ENCODE measurements at places on chromosomes 7 and 10.

GRCh38 chr10:33967606-33968120 lies 633.2 kb upstream of the NRP1 start:
- DNase-seq, result no peak

- DNase-seq, result no peak
Measured at GRCh38 chr10:104359811-104360210, 6.2 kb downstream of the CFAP58 start.

- DNase-seq, result peak; percentile 65
Measured at GRCh38 chr10:7260412-7260900, 150.4 kb downstream of the SFMBT2 start.

DNA sequence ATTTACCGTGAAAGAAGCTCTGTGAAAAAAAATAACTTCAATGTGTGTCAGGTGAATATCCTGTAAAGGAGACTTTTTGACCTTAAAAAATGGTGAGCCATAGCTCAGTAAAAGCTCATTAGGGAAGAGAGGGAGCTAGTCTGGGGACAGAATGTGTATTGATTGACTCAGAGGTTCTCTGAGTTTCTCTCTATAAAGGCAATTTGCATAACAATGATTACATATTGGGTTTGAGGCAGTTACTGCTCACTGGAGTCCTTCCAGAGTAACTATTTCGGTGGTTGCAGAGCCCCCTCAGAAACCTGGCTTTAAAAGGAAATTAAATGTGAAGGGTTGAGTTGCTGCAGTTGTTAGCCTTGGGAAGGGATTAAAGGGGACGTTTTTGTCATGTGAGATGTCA lies 181.6 kb downstream of the GALNT17 start:
- no peak for DNase-seq

GRCh38 chr10:7423521-7423920 lies 12.7 kb upstream of the SFMBT2 start:
- DNase-seq, result no peak

- DNase-seq, result no peak
Measured at GRCh38 chr10:77970869-77971803, 44.6 kb upstream of the DLG5 start.
